Right ventricle myocardium superior (tissue), 1 donor: ENCODE measurements at places on chromosomes 2 and 18. TPM values are rescaled to one million over a fixed set of nuclear protein-coding genes. Genes with fewer than 3 reads are reported as not detected.

RESP18 gene
- total RNA-seq: not detected

HOXD10 gene
- not detected for total RNA-seq

GRCh38 chr18:12057419-12058039 is 36.1 kb upstream of the ANKRD62 start:
- DNase-seq: no peak

DNA sequence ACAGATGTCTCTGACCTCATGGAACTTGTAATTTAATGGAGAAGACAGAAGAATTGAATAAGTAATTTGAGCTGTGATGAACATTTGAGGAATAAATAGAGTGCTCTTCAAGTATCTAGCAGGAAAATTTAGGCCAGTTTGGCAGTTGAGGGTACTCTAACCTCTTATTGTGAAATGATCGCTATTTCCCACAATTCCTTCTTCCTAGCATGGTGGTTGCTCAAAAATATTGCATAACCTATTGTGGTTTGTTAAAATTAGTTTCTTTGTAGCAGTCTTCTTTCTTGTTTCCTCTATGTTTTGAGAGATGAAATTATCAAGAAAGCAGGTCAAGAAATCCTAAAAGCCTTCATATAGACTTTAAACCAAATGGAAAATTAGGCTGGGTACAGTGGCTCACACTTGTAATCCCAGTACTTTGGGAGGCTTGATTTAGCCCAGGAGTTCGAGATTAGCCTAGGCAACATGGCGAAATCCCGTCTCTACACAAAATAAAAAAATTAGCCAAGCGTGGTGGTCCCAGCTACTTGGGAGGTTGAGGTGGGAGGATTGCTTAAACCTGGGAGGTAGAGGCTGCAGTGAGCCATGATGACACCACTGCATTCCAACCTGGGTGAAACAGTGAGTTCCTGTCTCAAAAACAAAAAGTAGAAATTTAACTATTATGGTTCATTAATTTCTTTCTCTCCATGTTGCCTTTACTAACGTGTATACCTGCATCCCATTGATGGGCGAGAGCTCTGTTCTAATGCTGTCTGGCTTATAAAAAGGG is 58.7 kb downstream of the RBKS start:
- no peak for DNase-seq

DNA sequence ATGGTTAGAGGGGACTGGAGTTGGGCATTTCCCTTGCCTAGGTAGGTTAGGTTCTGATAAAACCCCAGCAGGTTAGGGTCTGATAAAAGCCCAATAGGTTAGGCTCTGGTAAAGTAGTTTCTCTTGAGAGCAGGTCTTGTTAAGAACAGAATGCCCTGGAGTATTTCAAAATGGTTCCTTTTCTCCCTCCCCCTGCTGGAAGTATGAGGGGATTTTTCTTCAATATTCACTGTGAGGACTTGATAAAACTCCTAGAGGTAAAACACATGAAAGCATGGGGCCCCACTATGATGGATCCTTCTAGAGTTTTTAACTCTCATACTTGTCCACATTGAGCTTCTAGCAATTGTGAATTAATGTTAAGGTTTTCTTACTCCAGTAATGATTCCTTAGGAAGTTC is 27.6 kb downstream of the ANKAR start:
- DNase-seq: no peak

- DNase-seq: no peak
Measured at GRCh38 chr2:38254796-38255195, 122.3 kb downstream of the ATL2 start.

GRCh38 chr18:39414009-39414700 is 1848.6 kb upstream of the CELF4 start:
- no peak for DNase-seq
